Uterine smooth muscle cell (primary cell): ENCODE measurements at places on chromosomes 3 and 15. TPM values are rescaled to one million over a fixed set of nuclear protein-coding genes. Genes with fewer than 3 reads are reported as not detected.

ROBO2 gene
- 0.37 and 0.55 TPM in 2 replicates for total RNA-seq

DUOX2 gene
- total RNA-seq, result under 0.01 TPM in 1 of 2 replicates, not detected in the other

GMNC gene
- 0.11 and 0.25 TPM in 2 replicates for total RNA-seq

GOLGA8S gene
- under 0.01 and 0.12 TPM in 2 replicates for total RNA-seq

MUSTN1 gene
- total RNA-seq, result 0.50 TPM in 1 of 2 replicates, not detected in the other

SAMD7 gene
- total RNA-seq, result not detected in 2 replicates

PDCD10 gene
- total RNA-seq, result 58.1 and 70.1 TPM in 2 replicates

C2CD4A gene
- 0.12 TPM in 1 of 2 replicates, not detected in the other for total RNA-seq

TAMM41 gene
- total RNA-seq, result 6.7 and 7.1 TPM in 2 replicates
